ENCODE measurements at places on chromosomes 11 and 22.
A peak's percentile ranks its signal among the peaks of the same experiment; 100 is the strongest.

- DNase-seq = no peak
Measured at GRCh38 chr11:23252426-23252825, 392.2 kb upstream of the CCDC179 start.

GRCh38 chr11:34337016-34337415, 20.8 kb downstream of the ABTB2 start:
- no peak for DNase-seq

DNA sequence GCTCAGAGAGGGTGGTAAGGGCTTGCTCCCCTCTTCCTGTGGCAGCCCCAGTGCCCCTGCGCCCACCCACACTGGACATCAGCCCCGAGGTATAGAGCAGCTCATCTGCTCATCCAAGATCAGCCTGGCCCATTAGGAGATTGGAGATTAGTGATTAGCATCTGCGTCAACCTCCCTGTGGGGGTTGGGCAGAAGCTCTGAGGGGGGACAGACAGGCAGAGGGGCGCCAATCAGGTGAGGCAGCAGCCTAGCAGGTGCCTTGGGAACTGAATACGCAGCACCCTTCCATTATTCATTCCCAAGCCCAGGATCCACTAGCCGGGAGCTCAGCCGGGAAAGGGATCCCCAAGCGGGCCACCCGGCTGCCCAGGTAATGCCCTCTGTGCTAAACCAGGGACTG, 11.0 kb downstream of the SMTN start:
- DNase-seq = no peak

DNA sequence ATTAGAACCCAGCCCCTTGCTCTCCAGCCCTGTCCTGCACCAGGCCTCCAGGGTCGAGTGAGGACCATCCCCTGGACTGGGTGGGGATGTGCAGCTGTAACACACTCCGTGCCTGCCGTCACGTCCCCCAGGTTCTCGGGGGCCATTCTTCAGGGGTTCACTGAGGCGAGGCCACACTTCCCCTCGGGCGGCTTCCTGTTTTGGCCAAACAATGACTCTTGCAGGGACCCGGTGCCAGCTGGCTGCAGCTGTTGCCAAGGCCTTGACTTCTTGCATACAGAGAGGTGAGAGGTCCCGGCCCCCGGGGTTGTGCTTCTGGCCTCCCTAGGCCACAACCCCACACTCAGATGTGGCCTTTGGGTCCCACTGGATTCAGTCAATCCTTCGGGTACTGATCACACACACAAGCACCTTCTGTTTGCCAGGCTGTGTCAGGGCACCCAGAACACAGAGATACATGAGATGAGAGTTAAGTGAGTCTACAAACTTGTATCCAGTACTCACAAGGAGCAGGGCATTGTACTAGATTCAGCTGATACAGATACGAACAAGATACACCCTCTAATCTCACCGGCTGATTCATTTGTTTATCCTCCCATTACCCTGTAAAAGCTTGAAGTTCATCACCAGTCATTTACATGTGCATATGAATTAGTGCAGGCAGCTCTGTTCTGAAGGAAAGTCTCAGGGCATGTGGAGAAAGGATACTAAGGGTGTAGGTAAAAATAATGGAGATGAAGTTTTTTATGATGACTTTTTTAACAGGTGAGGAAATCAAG, 32.9 kb downstream of the LRRC32 start:
- DNase-seq = peak; percentile 65

DNA sequence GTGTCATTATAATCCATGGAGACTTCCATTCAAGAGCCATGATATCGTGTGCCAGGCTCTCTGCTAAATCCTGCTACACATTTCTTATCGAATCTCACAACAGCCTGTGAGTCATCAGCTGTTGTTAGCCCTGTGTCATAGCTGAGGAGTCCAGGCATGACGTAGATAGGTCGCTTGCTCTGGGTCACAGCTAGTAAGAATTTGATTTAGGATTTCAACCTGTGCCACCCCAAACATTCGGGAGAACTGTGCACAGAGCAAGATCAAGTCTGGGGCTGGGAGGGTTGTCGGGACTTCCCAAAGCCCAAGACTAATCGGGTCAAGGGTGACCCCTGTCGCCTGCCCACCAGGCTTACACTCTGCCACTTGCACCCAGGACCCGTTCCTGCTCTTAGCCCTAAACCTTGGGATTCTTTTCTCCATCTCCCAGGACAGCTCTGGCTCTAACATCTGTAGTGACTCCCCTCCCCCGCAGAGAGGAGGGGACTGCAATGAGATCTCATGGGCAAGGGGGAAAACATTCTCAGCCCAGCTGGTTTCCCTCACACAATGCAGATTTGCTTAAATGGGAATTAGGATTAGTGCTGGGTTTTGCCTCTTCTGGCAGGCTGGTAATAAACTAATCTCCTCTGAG, 34.3 kb downstream of the TSPAN18 start:
- no peak for DNase-seq

GRCh38 chr11:69760319-69760718, 14.8 kb downstream of the FGF4 start:
- no peak for DNase-seq

GRCh38 chr11:78798663-78799062, 224.0 kb upstream of the NARS2 start:
- peak; percentile 88 for DNase-seq

DNA sequence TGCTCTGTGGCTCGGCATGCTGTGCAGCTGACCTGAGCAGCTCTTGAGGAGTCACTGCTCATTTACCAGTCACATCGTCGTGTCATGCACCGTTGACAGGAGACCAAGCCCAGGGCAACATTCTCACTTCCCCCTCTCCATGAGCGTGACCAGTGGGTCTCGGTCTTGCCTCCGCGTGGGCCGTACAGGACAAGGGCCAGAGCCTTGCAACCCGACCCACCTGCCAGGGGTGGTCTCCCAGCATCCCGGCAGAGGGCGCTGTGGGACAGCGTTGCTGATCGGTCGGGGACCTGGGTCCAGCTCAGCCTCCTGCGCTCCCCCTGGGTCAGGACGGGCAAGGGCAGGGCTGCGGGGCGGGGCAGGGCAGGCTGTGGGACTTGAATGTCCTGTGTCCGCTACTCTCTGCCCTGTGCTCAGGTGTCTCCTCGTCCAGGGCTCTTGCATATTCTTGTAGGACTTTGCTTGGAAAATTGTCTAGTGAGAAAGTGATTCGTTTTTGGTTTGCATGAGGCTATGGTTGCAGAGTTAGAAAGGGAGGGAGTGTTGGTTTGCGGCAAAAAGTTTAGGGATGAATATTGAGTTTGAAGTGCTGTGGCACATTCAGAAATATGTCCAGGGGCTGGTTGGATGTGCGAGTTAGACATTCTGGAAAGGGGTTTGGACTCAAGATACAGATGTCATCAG, 16.2 kb downstream of the EIF4G2 start:
- peak; percentile 82 for DNase-seq

DNA sequence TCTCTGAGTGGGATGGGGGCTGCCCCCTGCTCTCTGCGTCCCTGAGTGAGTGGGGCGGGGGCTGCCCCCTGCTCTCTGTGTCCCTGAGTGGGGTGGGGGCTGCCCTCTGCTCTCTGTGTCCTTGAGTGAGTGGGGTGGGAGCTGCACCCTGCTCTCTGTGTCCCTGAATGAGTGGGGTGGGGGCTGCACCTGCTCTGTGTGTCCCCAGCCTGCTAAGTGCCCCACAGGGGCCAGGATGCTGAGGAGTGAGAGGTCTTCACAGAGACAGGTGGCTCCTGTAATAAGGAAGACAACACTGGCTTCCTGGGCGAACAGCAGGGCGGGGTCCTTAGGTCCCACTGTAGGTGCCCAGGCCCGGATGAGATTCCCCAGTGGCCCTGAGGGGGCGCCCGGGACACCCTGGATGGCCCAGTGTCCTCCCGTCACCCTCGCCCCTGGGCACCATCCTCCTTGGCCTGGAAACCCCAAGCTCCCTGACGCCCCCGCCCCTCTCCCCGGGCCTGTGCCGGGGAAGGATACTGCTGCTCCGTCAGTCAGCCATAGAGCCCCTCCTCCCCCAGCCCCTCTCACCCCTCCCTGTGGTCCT, 3.8 kb upstream of the CCDC188 start:
- no peak for DNase-seq

DNA sequence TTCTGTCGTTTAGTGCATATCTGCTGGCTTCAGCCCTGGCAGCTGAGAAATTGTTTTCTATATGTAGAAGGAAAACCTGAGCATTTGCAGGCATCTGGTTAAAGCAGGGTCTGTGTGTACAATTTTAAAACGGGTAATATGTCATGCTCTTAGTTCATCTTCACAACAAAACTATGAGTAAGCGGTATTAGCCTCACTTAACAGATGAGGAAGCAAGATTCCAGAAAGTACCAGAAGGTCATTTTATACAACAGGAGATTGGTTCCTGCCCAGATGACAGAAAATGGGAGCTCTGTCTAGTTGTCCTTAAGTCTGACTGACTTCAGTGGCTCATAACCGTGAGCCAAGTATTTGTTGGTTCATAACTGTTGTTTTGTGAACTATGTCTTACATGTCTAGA, 1.1 kb downstream of the TIMM10B start:
- DNase-seq = no peak

DNA sequence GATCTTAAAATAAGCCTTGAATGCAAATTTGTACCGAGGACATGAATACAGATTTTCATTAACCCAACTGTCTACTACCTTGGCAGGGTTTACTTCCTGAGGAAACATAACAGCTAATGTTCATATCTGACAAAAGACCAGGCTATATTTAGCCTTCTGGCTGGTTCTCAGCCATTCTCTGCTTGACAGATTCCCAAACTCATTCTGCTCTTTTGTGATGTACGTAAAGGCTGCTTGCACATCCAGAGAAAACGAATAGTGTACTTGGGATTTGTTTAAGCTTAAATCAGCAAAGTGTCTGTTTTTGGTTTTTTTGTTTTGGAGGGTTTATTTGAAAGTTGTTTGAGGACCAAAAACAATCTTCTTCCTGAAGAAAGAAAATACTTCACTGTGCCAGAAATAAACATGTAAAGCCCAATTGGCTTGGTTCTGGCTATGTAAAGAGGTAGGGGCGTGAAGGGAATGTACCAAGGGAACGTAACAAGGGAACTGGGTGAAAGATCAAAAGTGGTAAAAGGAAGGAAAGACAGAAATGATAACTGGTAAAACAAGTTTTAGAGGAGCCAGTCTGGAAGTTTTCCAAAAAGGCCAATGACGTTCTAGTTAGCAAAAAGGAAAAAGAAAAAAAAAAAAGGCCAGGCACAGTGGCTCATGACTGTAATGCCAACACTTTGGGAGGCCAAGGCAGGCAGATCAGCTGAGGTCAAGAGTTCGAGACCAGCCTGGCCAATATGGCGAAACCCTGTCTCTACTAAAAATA, 21.4 kb upstream of the CRTAM start:
- DNase-seq = no peak

- DNase-seq = no peak
Measured at GRCh38 chr22:22424210-22424800, 84.2 kb downstream of the ZNF280B start.

DNA sequence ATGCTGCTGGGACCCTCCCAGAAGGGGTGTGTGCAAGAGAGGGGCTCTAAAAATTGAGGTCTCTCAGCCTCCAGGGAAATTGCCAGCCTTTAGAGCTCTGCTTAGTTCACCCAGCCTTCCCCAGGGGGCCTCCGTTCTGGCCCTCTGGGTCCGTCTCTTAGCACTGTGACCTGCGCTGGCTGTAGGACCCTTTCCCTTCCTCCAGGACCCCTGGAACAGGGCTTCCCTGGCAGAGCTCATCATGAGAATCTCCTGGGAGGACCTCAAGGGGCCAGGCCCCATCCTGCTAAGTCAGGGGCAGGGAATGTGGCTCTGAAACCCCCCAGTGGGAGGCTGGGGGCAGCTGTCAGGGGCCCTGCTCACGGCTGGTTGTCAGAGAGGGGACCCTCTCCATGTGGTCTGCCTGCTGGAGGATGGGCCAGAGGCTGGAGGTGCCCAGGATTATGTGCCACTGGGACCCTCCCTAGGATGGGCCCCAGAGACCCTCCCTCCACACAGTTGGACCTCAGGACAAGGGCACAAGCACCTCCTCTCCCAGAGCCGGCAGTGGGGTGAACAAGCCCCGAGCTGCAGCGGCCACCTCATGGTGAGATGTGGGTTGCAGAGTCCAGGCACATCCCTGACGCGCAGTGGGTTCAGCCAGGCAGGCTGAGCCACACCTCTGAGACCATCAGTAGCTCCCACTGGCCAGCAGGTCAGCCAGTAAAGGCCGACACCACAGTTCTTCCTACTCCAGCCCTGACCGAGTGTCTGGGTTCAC, 27.1 kb upstream of the GAL start:
- DNase-seq = no peak

GRCh38 chr11:11247576-11247975, 105.5 kb downstream of the CSNK2A3 start:
- no peak for DNase-seq

- DNase-seq = peak; percentile 1
Measured at GRCh38 chr11:65776196-65776595, 4.6 kb downstream of the AP5B1 start.

GRCh38 chr11:5226732-5227310, at the start of gene HBB:
TSS of gene HBB (minus strand) at chr11:5227071. CDS start at chr11:5227021, 50 bp downstream.
- DNase-seq = no peak

Measured in RPMI8226 (cell line).